NCI-H2171 (cell line): ENCODE measurements at places on chromosomes 3 and 15.

DNA sequence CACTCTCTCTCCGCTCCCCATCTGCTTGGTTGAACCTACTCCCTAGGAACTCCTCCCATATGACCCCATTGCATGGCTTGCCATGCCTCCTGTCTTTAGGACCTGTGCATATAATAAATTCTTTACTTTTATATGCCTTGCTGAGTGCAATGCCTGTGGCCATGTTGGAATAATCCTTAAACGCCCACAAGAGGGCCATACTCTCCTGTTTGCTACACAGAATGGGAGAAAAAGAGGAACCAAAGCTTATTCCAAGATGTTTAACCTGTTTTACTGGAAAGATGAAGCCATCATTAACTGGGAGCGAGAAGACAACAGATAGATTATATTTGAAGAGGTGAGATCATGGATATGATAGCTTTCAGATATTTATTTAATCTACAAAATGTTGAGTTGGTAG is 1097.8 kb downstream of the NAALADL2 start:
- DNase-seq = no peak

DNA sequence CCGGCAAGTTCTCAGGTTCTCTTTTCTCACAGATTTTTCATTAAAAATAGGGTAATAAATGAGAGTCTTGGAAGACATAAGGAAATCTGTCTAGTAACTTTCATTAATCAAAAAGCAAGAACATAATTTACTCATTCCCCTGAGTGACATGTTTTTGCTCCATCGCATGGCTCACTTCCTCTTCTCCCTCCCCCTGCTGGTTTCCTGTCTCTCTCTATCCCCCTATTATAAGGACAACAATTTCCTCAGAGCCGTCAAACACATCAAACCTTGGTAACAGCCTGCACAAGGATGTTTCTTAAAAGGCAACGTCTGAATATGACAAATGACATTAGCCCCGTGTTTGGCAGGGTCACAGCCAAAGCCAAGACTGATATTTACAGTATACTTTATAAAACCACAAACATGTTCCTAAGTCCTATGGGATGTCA is 1149.6 kb downstream of the IGSF11 start:
- no peak for DNase-seq

DNA sequence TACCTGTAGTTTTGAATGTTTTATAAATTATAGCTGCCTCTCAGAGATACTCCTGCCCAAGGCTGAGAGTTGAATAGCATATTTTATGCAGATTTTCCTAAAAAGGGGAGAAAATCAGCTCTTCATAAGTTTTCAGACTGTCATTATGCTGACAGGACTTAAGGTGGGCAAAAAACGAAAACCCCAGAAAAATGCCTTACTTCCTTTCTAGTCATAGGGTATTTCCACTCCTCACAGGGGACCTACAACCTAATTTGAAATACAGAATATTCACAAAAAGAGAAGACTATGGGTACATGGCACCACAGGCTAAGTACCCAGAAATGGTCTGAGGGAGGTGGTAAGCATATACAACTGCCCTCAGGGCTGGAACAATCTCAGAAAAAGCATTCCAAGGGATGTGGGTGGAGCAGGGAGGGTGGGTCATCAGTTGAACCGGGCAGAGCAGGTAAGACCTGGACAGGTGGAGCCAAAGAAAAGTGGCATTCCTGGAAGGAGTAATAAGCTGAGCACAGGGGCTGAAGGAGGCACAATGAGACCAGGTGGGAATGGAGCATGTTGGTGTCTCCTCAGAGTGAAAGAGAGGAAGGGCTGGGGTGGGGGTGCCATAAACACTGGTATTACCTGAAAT is 10.6 kb upstream of the OXSR1 start:
- no peak for DNase-seq

GRCh38 chr3:97967966-97968365 is 4.3 kb downstream of the RIOX2 start:
- DNase-seq = no peak

DNA sequence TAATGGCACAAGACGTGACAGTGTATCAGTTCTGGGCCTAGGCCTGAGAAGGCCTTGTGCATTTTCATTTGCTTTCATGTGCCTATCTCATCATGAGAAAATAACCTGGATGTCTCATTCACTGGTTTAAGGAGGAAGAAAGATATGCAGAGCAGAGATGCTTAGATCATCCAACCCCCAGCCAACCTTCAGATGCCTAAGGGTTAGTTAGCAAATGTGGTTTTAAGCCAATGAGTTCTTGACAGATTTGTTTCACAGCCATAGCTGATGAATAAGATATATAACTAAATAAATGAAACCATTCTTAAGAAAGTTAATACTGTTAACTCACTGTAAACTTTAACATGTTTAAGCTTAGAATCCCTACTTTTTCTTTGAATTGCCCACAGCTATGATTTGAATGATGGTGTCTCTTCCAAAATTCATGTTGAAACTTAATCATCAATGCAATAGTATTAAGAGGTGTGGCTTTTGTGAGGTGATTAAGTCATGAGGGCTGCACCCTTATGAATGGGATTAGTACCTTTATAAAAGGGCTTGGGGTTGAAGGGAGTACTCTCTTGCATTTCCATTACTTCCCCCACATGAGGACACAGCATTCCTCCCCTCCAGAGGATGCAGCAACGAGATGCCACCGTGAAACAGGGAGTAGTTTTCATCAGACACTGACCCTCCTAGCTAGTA is 324.6 kb upstream of the TBC1D5 start:
- no peak for DNase-seq

GRCh38 chr3:127701280-127701911 is 28.6 kb downstream of the ABTB1 start:
- no peak for DNase-seq

DNA sequence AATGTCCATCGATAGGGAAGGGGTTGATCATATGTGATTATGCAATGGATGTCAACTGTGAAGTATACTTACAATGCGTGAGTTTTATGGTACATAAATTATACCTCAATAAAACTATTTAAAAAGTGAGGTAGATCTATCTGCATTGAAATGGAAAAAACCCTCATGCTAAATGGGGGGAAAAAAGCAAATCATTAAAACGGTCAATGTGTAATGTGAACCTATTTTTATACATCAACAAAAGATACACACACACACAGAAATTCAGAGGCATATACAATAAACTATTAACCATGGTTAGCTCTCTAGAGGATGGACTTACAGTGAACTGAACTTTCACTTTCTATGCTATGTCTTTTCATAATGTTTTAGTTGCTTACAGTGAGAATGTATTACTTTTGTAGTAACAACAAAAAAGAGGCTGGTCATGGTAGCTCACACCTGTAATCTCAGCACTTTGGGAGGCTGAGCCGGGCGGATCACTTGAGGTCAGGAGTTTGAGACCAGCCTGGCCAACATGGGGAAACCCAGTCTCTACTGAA is 23.1 kb downstream of the STIMATE start:
- DNase-seq = no peak

- DNase-seq = no peak
Observed at GRCh38 chr3:107767897-107768605, 245.3 kb downstream of the BBX start.

DNA sequence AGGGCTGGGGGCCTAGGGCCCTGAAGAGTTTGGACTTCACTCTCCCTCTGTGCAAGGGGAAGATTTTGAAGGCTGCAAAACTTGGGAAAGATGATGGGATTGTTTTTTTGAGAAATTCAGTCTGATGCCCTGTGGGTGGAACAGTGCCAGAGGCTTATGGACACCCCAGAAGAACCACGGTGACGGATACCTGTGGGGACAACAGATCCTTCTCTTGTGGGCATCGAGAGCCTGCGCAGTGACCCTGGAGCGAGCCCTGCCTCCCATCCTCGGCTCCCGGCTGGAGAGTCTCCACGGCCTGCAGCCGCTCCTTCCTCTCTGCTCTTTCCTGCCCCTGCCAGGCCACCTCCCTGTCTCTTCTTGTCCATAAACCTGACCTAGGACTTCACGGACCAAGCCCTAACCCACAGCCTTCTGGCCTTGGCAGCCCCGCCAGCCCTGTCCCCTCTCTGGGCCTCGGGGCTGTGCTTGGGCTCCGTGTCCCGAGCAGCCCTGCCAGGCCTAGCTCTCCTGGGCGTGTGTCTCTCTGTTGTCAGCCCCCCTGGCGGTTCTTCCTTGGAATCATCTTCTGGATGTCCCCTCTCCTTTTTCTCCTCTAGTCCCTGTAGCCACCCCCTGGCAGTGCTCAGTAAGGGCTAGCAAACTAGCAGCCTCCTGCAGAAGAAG is 98.4 kb downstream of the VGLL4 start:
- no peak for DNase-seq

GRCh38 chr3:120875989-120876388 is 32.0 kb upstream of the STXBP5L start:
- no peak for DNase-seq
